ENCODE measurements at places on chromosomes 13 and 19.

DNA sequence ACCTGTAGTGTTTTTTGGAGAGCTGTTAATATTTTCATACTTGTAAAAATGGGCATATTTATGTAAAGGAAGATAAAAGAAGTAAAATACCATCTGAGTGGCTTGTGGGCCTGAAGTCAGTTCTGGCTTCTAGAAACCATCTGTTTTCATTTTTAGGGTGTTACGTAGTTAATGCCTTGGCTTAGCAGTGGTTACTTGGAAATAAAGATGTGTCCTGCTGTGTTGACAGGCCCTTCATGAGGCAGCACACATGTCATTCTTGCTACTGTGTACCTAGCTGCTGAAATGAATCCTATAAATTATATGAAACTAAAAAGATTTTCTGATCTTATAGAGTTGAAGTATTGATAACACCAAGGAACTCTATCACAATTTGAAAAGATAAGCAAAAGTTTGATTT lies 16.0 kb downstream of the ILF3 start:
- DNase-seq, result no peak

- no peak for DNase-seq
Observed at GRCh38 chr13:94057618-94058186, 421.8 kb downstream of the DCT start.

DNA sequence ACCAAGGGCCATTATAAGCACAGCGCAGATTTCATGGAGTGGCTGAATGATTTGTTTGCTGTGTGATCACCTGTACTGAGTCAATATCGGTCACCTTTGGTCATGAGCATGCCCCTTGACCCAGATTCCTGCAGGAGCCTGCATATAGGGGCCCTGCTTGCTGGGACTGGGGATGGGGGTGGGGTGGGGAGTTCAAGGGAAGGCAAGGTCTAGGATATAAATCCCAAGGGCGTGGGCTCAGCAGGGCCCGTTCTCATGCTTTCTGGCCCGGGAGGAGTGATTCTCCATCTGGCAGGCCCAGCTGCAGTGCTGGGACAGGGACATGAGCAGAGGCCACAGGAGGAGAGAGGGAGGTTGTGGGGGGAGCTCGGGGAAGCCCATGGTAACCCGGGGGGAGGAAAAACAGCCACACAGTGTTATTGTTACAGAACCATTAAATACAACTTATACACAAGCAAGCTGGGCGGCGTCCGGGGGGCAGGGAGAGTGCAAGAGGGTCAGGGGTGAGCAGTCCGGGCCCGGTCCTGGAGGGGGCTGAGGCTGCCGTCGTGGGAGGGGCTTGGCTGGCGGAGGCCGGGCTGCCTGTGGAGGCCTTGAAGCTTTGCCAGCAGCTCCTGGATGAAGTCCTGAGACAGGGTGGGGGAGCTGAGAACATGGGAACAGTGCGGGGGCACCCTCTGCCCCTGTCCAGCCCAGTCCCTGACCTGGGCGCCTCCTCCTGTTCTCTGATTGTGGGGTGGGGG lies 5.2 kb downstream of the PPP1R14A start:
- DNase-seq, result no peak

DNA sequence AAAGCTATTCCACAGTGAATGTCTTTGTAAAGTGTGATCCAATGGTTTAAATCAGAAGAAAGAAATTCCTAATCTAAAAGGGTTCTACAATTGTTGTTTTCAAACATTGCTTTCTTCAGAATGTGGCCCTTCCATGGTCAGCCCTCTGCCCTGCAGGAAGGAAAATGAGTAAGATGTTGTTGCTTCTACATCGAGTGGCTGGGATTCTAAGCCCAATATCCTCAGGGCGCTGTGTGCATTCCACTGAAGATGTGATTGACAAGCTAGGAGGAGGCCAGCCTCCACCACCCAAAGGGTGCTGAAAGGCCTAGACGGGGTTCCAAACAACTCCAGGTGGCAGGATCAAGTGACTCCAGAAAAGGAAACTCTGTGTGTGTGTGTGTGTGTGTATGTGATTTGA lies 316.9 kb upstream of the TSHZ3 start:
- no peak for DNase-seq

- no peak for DNase-seq
Observed at GRCh38 chr13:58907347-58907746, 1256.4 kb downstream of the DIAPH3 start.

DNA sequence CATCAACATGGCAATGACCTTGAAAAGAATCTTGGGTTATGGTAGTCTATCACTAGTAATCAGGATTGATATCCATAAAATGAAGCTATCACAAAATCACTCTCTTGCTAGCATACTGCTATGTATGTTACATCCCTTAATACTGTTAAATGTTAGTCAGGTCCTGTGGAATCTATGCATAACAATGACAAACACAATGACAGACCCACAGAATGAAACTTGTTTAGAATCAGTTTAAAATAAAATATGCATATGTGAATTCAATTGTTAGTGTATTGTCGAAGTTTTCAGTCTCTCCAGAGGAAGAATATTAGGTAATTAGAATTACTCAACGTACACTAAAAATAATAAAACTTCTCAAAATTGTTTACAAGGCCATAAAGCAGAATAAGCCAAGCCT lies 137.6 kb downstream of the DACH1 start:
- DNase-seq, result no peak

DNA sequence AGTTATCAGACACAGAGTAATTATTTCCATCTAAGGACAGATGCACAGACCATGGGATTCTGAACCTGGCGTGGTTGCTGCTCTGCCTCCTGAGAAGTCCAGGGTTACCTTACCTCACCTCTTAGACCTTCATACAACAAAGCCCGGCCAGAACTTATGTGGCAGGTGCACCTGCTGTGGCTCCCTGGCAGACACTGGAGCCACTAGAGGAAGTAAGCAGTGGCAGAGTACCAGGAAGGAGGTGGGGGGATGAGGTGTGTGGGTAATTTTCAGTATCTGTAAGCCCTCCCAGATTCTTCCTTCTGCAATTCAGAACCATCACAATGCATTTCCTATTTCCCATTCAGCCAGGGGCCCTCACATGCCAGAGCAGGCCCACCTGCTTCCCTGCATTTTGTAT lies 106.1 kb upstream of the DOCK9 start:
- no peak for DNase-seq

DNA sequence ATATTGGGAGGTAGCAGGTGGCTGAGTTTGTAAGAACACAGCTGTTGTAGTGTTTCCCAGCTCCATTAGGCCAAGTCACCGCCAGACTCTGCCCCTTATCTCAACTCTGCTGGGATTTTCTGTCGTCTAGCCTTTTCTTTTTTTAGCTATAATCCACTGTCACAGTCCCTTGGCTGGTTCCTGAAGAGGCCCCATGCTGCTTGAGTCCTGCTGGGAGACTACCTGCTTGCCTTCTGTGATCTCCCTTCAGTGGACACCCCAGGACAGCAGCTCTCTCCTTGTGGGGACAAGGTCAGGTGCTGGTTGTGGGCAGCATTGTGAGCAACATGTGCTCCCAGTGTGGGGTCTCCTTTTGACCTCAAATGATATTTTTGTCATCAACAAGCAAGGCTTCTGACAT lies 195.0 kb upstream of the ATXN8OS start:
- no peak for DNase-seq

DNA sequence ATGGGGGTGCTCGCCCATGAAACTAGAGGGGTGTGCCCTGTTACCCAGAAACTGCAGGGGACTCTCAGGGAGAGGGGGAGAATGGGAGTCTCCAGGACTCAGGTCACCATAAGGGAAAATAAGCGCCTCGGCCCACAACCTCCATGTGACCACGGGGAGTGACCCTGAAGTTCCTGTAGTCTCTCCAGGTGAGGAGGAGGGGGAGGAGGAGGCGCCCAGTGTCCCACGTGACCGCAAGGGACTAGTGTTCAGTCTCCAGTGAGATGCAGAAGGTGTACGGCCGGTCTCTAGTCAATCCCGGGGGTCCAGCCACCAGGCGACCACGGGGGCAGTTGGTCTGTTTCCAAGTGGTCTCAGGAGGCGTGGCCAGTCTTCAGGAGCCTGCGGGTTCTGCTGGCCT lies 16.0 kb downstream of the TM6SF2 start:
- DNase-seq, result no peak

DNA sequence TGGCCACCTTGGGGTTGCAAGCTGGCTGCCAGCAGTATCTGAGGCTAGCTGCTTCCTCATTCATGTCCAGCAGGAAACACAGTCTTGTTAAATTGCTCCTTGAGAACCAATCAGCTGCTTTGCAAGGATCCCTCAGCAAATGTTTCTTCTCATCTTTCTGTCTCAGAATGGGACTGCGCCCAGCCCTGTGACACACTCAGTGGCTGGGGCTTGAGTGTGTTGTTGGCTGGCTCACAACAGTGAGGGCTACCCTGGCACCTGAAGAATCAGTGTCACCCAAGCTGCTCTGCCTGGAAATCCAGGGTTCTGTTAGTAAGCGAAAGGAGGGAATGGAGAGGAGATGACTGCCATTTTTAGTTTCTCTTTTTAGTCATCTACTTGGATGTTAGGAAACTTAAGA lies 317.2 kb downstream of the DCT start:
- DNase-seq, result no peak

DNA sequence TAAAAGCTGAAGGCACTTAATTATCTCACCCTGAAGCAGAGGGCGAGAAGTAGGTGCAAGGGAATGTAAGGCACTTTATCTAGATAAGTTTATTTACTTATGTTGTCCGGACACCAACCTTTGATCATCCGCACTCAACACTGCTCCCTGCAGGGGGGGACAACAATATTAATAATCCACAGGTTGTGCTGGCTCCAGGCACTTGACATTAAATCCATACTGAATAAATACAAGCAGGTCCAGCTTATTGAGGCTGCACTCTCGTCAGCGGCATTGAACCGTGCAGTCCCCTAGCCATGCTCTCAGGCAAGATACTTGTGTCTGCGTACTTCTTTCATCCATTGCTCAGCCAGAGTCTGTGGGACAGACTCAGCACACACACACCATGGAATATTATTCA lies 374.5 kb upstream of the NBEA start:
- no peak for DNase-seq

- DNase-seq, result no peak
Observed at GRCh38 chr13:97301382-97302095, 79.4 kb downstream of the MBNL2 start.

DNA sequence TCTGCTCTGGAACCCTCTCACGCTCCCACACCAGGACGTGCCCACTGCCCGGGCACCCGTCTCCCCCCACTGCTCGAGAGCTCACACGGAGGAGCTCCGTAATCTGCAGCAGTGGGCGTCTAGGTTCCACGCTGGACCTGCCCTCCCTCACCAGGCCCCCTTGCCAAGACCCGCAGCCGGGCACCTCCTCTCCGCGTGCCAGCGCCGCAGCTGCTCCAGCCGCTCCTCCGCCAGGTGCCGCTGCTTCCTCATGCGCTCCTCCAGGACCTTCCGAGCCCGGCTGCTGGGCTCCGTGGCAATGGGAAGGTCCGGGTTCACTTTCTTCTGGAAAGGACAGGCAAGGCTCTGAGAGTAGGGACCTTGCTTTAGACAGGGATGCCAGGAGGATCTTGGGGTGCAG lies 35.0 kb upstream of the MATK start:
- no peak for DNase-seq

DNA sequence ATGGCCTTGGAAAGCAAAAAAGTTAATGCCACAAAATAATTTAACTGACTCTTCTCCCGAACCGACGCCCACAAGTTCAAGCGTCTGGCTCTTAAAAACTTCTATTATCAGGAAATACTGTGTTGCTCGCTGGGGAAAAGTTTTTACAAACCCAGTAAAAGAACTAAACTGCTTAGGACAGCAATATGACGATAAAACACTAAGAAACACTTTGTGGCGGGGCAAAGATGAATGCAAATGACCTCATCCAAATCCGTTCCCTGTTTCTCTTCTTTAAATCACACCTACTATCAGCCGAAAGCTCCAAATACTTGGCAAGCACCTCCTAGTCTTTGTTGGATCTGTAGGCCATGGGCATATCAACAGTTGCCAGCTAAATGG lies 4.9 kb downstream of the SIGLEC11 start:
- no peak for DNase-seq

DNA sequence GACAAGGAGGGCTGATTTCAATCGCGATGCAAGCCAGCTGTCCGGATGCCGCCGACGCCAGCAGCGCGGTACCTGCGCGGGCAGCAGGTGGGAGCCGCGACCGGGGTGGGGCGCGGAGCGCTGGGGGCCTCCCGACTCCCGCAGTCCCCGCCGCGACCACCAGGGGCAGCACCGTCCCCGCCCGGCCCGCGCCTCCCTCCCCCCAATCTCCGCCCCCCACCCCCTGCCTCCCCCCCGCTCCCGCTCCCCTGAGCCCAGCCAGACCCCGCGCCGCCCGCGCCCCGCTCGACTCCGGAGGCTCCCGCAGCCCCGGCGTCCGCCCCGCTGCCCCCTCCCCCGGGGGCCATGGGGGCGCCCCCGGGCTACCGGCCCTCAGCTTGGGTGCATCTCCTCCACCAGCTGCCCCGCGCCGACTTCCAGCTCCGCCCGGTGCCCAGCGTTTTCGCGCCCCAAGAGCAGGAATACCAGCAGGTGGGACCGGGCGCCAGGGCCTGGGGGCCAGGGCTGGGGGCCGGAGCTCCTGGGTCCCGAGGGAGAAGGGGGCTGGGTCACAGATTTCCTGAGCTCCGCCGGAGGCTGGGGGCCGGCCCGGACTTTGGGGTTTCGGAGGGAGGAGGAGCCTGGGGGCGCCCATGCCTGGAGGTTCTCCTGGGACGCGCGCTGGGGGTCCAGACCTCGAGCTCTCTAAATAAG lies at the start of gene TTYH1:
Gene TTYH1 (plus strand): TSS at position 257 of the 693 bp plus-strand sequence. CDS start 89 bp downstream, at position 346.
- no peak for DNase-seq

DNA sequence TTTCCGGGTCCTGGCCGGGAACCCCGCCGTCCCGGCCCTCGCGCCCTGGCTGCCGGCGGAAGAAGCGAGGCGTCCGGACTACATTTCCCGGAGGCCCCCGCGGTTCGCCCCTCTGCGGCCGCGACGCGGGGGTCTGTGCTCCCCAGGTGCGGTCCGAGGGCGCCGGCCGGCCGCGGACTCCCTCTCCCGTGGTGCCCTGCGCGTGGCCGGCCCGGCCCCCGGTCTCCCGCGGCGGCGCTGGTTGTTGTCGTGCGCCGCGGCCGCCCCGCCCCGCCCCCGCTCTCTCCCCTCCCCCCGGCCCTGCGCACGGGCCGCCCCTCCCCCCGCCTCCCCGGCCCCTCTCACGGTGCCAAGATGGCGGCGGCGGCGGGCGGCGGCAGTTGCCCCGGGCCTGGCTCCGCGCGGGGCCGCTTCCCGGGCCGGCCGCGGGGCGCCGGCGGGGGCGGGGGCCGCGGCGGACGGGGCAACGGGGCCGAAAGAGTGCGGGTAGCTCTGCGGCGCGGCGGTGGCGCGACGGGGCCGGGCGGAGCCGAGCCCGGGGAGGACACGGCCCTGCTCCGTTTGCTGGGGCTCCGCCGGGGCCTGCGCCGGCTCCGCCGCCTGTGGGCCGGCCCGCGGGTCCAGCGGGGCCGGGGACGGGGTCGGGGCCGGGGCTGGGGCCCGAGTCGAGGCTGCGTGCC lies at the start of gene KMT2B:
Gene KMT2B (plus strand): TSS at position 339 of the 680 bp plus-strand sequence. CDS start 16 bp downstream, at position 355.
- peak; percentile 85 for DNase-seq

GRCh38 chr19:35288331-35288730 lies 3.6 kb upstream of the MAG start:
- DNase-seq, result no peak

- peak; percentile 46 for DNase-seq
Observed at GRCh38 chr19:53772943-53773342, 51.2 kb downstream of the NLRP12 start.

DNA sequence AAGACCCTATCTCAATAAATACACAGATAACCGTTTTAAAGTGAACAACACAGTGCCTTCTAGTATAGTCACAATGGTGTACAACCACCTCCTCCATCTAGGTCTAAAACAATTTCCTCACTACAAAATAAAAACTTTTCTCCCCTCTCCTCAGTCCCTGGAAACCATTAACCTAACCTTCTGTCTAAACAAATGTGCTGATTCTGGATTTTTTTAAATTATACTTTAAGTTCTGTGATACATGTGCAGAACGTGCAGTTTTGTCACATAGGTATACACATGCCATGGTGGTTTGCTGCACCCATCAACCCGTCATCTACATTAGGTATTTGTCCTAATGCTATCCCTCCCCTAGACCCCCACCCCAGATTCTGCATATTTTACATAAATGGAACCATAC lies 9.8 kb upstream of the ZBTB45 start:
- no peak for DNase-seq
